ENCODE measurements at places on chromosomes 11 and 22. TPM values are rescaled to one million over a fixed set of nuclear protein-coding genes. Genes with fewer than 3 reads are reported as not detected.

Gene SHISAL1
- polyA plus RNA-seq = not detected

DNA sequence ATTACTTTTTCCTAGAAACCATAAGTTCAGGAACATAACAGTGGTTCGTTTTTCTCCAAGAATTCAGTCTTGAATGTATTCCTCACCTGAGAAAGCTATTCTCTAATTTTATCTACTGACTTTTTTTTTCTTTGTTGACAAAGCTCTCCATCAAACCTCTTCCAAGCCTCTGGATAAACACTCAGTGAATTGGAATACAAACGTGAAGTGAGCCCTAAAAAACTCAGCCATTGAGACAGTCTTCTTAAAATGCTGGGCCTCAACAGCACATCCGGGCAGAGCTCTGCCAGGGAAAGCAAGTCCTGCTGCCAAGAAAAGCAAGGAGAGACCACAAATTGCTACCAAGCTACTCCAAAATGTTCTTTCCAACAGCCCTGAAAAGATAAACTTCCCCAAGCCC, 7.7 kb upstream of the SLC1A2 start:
- DNase-seq = no peak

Gene LARGE2
- 0.77 TPM for polyA plus RNA-seq

Gene RDX
- polyA plus RNA-seq = 8.2 TPM

GRCh38 chr22:43533156-43533530, 121.3 kb downstream of the MPPED1 start:
- DNase-seq = no peak

Gene CLP1
- 10.1 TPM for polyA plus RNA-seq

GRCh38 chr11:31844351-31844750, 33.2 kb upstream of the PAX6 start:
- no peak for DNase-seq

GRCh38 chr11:95968585-95968984, 44.7 kb upstream of the MTMR2 start:
- no peak for DNase-seq

DNA sequence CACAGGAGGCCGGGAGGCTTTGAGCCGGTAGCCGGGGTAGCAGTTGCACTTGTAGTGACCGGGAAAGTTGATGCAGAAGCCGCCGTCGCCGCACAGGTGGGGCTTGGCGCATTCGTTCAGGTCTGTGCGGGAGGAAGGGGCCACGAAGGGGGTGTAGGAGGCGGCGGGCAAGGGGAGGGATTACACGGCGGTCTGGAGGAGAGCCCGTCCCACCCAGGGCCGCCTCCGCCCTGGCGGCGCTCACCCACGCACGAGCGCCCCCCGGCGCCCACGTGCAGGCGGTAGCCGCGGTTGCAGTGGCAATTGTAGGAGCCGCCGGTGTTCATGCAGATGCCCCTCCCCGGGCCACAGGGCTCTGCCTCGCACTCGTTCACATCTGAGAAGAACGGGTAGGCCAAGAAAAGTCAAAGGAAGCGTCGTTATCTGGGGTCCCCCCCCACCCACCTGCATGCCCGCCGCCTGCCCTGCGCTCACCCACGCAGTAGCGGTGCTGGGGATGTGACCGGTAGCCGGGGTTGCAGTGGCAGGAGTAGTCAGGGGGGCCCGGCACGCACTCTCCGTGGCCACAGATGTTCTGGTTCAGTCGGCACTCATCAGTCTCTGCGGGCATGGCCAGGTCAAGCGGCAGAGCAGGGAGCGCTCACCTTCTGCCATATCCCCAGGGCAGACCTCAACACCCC, 10.6 kb downstream of the LTBP3 start:
- no peak for DNase-seq

GRCh38 chr22:23231471-23232093, 51.3 kb downstream of the BCR start:
- no peak for DNase-seq

DNA sequence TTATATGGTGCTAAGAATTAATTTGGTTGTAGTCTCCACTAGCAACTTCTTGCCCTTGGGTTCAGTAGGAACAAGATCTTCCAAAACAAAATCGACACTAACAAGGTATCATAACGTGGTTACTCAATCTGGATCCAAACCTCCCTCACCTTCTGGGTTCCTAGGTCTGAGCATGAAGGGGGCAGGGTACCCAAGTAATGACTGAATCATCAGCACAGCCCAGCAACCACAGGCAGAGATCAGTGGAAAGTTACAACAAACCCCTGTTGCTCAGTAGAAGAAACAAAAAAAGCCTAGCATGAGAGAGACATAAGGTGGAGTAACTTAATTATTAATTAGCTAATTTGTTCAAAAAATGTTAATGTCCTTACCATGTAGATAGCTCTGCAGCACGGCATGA, 221.4 kb downstream of the BLID start:
- DNase-seq = no peak

DNA sequence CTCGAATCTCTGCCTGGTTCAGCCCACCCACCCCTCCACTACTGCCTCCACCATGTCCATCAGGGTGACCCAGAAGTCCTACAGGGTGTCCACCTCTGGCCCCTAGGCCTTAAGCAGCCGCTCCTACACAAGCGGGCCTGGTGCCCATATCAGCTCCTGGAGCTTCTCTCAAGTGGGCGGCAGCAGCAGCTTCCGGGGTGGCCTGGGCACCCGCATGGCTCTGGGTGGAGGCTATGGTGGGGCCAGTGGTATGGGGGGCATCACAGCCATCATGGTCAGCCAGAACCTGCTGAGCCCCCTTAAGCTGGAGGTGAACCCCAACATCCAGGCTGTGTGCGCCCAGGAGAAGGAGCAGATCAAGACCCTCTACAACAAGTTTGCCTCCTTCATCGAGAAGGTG, 3.0 kb upstream of the SCUBE2 start:
- DNase-seq = no peak

GRCh38 chr11:76824083-76824939, 36.4 kb upstream of the ACER3 start:
- DNase-seq = no peak

Gene TREH
- not detected for polyA plus RNA-seq

DNA sequence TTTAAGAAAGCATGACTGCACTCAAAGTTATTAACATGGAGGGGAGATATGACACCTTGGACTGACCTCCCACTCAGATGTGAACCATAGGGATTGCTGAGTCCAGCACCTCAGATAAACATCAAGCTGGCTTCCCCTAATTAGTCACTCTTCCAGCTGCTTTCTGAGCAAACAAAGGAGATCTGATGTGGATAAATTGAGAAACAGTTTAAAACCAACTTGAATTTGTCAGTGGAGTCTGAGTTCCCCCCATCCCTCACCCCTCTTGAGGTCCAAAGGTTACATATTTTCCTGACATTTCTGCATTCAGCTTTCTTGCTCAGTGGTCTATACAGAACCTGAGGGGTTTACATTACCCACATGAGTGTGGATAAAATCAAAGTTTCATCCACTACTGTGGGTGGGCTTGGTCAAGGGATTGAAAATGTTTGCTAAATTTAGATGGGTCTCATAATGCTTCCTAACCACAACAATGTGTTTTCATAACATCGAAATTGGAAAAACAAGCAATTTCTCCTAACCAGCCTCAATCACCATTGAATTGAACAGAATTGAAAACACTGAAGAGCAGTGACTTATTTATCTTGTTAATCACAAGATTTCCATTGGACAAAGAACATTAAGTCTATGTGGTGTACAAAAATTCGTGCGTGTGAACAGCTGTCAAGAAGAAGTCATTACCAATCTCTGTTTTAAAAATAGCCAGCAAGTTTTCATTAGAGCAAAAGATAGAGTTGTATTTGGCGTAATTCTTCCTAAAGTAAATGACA, 292.3 kb downstream of the METTL15 start:
- DNase-seq = no peak

Gene MIOX
- polyA plus RNA-seq = not detected

- DNase-seq = no peak
Observed at GRCh38 chr11:11641581-11641980, 19.8 kb upstream of the GALNT18 start.

- DNase-seq = no peak
Observed at GRCh38 chr11:105861225-105861624, 160.8 kb downstream of the MSANTD4 start.

Gene OR52E1
- not detected for polyA plus RNA-seq

Gene SMIM38
- polyA plus RNA-seq = not detected

DNA sequence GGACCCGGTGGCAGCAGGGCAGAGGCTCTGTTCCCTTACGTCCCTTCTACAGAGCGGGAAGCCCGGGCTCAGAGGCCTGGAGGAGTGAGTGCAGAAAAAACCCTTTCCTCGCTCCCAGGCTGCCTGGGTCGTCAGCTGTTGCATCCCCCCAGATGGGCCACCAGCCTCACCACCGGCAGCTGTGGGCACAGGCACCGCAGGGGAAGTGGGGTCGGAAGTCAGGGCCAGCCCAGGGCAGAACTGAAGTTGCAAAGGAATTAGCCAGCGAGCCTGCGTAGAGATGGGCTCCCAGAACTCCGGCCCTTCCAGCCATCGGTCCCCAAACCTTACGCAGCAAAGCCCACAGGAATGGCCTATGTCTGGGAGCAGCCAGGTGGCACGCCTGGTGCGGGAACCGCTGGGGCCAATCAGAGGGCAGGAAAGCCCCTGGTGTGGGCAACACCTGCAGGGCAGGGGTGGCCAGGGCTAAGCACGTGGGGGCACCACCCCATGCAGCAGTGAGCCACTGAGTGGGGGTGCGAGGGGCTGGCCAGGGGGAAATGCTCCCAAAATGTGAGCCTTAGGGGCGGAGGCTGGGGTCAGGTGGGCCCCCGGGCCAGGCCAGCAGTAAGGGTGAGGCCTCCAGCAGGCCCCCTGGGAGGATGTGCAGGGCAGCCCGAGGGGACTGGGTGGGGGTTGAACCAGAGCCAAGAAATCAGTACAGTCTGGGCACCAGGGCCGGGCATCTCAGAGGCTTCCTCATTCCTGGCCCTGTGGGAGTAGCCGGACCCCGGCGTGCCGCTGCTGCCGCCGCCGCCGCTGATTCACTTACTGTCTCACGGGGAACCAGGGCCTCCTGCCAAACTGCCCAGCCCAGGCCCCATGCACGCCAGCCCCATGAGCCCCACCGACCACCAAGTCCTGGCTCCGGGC, 58.2 kb downstream of the WNT7B start:
- DNase-seq = no peak

- peak; percentile 93 for DNase-seq
Observed at GRCh38 chr11:47426062-47426956, at the start of gene PSMC3. PSMC3 (minus strand) TSS chr11:47426439; CDS start chr11:47426279, 160 bp downstream.

Gene OR8G5
- not detected for polyA plus RNA-seq

DNA sequence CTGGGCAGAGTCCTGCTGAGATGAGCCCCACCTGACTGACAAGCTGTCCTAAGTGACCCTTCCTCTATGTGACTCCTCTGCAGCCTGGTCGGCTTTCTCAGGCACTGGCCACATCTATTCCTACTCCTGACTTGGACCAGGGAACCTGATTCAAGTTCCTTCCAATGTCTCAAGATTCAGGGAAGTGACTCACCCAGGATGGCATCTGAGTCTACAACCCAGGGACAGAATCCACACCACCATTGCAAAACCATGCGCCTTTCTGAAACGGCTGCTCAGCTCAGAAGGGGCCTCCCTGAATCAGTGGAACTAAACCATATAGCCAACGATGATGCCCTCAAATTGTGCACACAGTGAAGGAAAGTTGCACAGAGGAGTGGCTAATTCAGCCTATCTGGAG, 63.9 kb upstream of the CSNK2A3 start:
- no peak for DNase-seq

Gene LRP4
- not detected for polyA plus RNA-seq

- DNase-seq = no peak
Observed at GRCh38 chr11:17683377-17684161, 35.8 kb upstream of the MYOD1 start.
